ENCODE measurements at places on chromosomes 16 and 17.
A peak's percentile ranks its signal among the peaks of the same experiment; 100 is the strongest.

GRCh38 chr17:16444258-16444886, 29.0 kb downstream of the TRPV2 start:
- DNase-seq: no peak

GRCh38 chr16:88378836-88379693, 3.7 kb upstream of the ZNF469 start:
- no peak for DNase-seq

DNA sequence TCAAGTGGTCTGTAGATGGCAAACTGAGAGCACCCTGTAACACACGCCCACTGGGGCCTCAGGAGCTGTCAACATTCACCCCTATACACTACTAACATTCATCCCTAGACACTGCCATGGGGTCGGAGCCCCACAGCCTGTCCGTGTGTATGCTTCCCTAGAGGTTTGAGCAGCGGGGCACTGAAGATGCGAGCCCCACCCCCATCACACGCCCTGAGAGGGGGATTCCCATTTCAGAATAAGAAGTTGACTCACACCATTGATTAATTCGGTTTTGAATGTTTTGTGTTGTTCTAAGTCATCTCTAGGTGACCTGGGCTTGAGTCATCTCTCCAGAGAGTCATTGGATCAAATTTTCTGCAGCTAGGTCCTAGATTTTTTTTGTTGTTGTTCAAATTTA, 37.3 kb upstream of the MMD start:
- peak; percentile 36 for DNase-seq

- DNase-seq: no peak
These were observed 1747.9 kb downstream of the TP53TG3F start for GRCh38 chr16:35207059-35207999.

DNA sequence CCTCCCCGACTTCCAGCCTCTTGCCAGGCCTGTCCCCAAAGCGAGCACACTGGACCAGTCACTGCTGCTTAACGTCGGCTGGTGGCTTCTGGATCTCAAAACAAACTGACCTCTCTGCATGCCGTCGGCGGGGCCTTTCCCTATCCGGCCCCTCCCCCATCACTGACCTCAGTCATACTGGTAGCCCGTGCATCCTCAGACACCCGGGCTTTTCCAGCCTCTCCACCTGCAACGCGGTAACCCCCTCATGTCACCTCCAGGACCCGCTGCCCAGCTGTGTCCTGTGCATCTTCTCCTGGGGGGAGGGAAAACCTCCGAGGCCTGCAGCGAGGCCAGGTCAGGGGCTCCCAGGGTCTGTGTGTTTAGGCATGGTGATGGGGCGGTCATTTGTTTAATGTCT, 138.6 kb upstream of the CHMP6 start:
- no peak for DNase-seq

DNA sequence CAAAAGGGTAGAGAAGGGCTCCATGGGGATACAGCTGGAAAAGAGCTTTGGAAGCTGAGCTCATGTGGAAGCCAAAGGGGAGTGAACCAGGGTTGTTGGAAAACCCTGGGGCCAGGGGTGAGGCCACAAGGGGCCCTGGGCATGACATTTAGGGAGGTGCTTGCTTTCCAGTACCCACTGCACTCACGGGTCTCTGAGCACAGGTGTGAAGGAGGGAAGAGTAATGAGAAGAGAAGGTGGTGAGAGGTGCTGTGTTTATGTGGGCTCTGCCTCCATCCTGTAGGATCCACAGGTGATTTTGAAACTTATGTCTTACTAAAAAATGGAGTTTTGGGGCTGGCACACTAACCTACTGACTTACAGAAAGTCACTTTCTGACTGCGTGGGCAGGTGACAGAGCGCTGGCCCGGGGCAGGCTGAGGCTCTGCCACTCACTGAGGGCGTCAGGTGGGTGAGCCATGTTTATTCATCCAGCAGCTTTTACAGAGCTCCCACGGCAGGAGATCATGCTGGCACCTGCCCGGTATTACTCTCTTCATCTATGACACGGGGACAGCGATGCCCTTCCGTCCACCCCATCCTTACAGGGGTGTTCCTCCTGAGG, 18.9 kb downstream of the KSR1 start:
- no peak for DNase-seq

DNA sequence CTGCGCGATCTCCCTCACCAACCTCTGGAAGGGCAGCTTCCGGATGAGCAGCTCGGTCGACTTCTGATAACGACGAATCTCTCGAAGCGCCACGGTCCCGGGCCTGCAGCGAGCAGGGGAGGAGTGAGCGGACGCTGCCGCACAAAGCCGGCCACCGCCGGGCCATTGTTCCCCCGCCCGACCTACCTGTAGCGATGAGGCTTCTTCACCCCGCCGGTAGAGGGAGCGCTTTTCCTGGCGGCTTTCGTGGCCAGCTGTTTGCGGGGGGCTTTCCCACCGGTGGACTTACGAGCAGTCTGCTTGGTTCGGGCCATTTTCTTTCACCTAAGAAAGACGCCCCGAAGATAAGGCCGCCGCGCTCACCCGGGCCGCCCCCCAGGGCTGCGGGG, 5.8 kb upstream of the UNK start:
- no peak for DNase-seq

DNA sequence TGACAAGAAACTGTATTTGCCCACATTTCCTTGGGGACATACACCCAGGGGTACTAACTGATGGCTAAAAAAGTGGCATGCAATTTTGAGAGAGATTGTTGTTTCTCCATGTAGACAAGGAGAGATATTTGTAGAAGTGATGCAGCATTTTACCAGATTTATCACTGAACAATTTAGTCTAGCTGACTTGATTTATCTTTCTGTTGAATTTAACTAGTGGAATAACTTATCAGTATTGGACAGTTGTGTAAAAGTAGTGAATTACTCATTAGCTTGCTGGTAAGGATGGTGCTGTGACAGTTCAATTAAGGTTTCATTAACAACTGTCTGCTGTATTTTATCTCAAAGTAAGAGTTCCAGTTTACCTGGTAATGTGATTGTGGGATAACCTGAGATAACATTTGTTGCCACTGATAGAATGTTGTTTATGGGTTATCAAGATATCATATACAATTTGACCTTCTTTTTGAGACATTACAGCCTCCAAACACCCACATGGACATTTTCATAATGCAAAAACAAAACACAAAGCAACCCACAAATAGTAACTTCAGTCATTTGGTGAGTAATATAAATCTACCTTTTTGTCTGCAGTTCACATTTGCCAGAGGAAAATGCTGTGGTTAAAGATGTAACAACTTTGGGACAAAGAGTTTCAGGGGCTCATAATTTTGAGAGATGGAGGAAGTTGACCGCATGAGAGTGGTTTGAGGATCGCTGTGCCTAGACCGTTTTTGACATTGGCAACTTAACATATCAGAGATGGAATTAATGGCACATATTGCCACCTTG, 3.8 kb downstream of the NLK start:
- DNase-seq: no peak

- no peak for DNase-seq
These were observed 204.0 kb upstream of the CACNG5 start for GRCh38 chr17:66630828-66631472.
